ENCODE measurements at places on chromosomes 11 and 22. TPM values are rescaled to one million over a fixed set of nuclear protein-coding genes. Genes with fewer than 3 reads are reported as not detected.
A peak's percentile ranks its signal among the peaks of the same experiment; 100 is the strongest.

VPREB1 gene
- total RNA-seq = not detected

DNA sequence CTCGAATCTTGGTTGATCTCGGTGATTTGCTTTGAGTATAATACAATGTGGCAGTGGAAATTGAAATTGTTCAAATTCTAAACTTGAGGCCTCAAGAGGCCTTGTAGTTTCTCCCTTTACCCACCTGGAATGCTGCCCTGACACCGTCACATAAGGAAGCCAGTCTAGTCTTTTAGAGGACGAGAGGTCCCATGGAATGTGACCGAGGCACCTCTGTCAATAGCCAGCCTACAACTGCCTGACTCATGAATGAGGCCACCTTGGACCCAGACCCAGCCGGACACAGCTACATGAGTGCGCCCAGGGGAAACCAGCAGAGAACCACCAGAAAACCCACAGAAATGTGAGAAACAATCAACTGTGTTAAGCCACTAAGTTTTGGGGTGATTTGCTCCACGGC, 52.5 kb downstream of the RPL27A start:
- no peak for DNase-seq

DNA sequence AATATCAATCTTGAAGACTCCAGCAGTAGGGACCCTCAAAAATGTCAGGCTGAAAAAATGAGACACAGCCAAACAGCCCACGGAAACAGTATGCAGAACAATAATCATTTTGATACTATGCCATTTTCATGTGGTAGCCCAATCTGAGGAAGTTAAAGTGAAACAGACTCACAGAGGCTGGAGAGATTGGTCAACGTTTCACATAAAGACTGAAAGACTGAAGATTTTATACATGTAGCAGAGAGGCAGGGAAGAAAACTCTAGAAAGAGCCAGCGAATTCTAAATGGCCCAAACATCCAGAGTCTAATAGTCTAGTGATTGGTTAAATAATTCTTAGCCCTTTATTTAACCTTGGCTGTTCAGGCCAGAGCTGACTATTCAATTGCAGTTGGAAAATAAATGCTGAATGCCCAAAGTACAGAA, 49.4 kb downstream of the MAML2 start:
- DNase-seq = no peak

NXPE2 gene
- total RNA-seq = not detected

SLC22A6 gene
- not detected for total RNA-seq

DNA sequence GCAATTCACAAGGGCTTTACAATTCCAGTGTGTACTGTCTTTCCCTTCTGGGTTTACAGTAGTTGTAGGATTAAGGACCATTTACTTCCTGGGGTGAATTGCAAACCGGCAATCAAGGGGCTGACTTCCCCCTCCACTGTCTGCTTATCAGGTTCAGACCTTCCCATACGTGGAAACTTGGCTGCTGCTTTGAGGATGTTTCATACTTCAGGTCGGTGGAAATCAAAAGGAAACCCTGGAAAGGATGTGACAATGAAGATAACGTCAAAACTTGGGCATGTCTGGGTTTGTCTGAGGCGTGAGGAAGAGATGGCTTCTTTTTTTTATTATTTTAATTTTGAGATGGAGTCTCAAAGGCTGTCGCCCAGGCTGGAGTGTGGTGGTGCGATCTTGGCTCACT, 2.1 kb upstream of the RTCB start:
- DNase-seq = no peak

- DNase-seq = peak; percentile 40
These were observed 77.9 kb downstream of the BTBD10 start for GRCh38 chr11:13384908-13385640.

GRCh38 chr11:28820296-28820989, 712.3 kb downstream of the METTL15 start:
- DNase-seq = no peak

DNA sequence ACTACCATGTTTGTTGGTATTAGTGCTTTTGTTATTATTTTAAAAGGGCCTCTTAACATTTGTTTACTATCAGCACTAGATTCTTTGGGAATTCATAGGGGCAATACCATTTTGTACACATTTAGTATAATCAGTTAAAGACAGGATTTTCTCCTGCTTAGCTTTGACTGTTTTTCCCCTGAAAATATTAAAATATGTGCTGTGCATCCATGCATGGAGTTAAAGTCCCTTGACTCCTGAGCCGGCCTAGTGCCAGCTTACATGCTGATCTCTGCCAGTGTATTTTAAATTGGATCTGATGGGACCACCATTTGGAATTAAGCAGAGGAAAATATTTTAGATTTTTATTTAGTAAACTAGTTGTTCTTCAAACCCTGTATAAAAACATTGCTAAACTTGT, 161.4 kb downstream of the METTL15 start:
- no peak for DNase-seq

GRCh38 chr11:75839851-75840250, 24.8 kb downstream of the UVRAG start:
- no peak for DNase-seq

- no peak for DNase-seq
These were observed 89.8 kb downstream of the PIWIL4 start for GRCh38 chr11:94656968-94657367.

GRCh38 chr11:62104816-62105653, 18.8 kb upstream of the INCENP start:
- DNase-seq = no peak

GRCh38 chr11:69309631-69310280, 15.8 kb downstream of the MYEOV start:
- DNase-seq = no peak

MS4A6A gene
- not detected for total RNA-seq

DNA sequence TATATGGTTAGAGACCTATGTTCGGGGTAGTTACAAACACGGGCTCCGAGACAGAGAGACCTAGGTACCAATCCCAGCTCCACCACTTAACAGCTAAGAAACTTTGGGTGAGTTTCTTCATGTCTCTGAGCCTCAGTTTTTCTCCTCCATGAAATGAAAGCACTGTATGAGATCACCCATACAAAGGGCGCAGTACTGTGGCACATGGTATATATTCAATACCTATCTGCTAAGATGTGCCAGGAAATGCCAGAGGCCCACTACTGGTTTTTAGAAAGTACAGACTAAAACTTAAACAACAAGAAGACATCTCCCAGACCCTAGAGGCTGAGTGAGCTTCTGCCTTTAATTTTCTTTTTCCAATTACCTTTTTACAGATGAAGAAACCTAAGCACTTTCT, 69.5 kb downstream of the SLC1A2 start:
- no peak for DNase-seq

- DNase-seq = no peak
These were observed 65.3 kb downstream of the ARHGEF12 start for GRCh38 chr11:120401506-120401905.

- no peak for DNase-seq
These were observed 148.3 kb downstream of the TEAD1 start for GRCh38 chr11:12822392-12823022.

DNA sequence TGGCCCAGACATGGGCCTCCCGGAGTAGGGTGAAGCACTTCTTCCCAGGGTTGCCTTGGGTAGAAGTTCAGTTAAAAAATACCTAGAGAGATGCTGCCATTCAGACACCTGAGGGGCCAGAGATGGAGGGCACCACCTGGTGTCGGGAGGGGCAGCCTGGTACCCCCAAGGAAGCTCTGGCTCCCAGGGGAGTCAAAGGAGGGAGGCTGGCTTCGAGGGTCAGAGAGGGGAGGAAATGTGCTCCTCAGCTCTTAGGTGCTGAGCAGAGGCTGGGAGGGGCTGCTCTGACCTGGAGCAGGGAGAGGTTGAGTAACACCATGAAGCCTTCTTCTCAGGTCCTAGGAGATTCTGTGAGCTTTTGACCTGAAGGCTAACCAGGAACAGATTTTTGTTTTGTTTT, 1.1 kb downstream of the USP35 start:
- no peak for DNase-seq

OSM gene
- 0.06 TPM for total RNA-seq

DNA sequence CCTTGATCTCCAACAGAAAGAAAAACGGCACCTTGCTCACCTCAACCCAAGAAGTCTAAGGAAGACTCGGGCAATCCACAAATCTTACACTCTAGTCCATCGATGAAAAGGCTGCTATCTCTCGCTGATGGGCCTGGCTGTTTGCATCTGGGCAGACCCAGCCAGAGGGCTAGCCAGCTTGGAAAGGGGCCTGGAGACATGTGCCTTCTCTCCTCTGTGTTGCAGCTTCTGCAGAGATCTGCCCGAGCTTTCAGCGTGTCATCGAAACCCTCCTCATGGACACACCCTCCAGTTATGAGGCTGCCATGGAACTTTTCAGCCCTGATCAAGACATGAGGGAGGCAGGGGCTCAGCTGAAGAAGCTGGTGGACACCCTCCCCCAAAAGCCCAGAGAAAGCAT, 3.2 kb downstream of the SCGB1A1 start:
- no peak for DNase-seq

FOLH1 gene
- 0.09 TPM for total RNA-seq

- DNase-seq = peak; percentile 77
These were observed 165.6 kb downstream of the ETS1 start for GRCh38 chr11:128421577-128422330.

GRCh38 chr11:40285558-40285957, 1173.9 kb downstream of the LRRC4C start:
- no peak for DNase-seq

DNA sequence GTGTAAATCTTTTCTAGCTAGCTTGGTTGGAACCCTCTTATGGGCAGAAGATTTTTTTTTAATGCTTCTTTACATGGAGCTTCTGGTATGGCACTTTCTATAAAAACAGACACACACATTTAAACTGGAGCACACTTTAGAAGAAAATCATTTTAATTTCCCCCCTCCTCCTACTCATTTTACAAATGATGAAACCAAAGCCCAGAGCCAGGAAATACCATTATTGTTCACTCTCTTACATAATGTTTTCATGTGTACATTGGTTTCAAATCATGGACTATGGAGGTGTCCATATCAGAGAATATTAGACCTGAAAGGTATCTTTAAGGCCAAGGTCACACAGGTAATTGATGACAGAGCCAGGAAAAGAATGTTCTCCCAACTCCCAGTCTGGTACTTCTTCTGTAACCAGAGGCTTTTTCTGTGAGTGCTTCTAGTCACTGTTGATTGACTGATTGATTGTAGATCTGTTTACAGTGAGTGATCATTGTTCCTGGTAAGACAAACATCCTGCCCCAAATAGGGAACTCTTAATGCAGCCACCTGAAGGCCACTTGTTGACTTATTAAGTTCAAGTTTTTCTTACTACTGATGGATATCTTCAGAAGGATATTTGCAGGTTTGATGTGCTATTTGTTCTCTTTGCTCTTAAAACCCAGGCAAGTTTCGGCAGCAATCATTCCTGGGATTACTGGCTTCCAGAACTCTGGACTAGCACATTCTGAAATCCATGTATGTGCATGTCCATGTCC, 26.8 kb upstream of the ME3 start:
- DNase-seq = no peak

GRCh38 chr11:36774603-36775002, 176.6 kb upstream of the RAG2 start:
- DNase-seq = peak; percentile 40

GRCh38 chr11:35796562-35796961, 134.0 kb downstream of the TRIM44 start:
- peak; percentile 68 for DNase-seq

DNA sequence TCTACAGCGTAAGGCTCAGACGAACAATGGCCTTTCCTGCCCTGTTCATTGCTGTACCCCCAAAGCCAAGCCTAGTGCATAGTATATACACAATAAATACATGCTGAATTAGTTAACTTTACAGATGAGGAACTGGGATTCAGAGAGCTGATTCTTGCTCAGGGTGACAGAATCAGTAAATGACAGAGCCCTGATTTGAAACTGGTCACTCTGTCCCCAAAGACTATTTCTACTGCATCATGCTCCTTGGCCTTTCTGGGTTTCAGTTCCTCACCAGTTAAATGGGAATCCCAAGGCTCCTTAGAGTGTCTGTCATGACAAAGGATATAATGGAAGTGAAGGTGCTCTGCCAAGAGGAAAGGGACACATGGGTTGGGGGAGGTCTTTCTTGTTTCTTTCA, 50.5 kb upstream of the TSKU start:
- no peak for DNase-seq

All from Daoy (cell line).